ENCODE measurements at places on chromosomes 6 and 20.
A peak's percentile ranks its signal among the peaks of the same experiment; 100 is the strongest.

- no peak for DNase-seq
- no peaks in the 10 kb centered on the region for H3K36me3 ChIP-seq
- no peak overlapping the region for H3K4me3 ChIP-seq
- H3K27ac ChIP-seq: no peak overlapping the region
- H3K4me1 ChIP-seq: peaks cover 21% of the 10 kb centered on the region
These were observed 931 bp upstream of the MTCL3 start for GRCh38 chr6:127520066-127520465.

DNA sequence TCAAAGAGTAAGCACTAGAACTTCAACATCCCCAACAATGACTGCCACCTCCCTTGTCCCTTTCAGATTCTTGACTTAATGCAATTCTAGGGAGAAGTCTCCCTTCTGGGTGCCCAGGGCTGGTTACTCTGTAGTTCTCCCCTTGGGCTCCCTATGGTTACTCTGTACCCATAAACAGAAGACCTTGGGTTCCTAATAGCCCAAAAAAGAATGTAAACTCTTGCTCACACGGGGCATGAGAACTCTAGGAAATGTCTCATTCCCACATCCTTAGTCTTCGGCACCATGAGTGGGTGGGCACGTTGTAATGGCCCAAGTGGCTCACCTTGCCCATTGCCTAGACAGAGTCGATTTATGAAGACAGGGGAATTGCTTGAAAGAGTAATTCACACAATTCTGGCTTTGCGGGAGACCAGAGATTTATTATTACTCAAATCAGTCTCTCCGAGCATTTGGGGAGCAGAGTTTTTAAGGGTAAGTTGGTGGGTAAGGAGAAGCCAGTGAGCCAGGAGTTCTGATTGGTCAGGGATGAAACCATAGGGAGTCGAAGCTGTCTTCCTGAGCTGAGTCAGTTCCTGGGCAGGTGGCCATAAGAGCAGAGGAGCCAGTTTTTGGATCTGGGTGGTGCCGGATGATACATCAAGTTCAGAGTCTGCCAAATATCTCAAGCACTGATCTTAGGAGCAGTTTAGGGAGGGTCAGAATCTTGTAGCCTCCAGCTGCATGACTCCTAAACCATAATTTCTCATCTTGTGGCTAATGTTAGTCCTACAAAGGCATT is 61.2 kb upstream of the SIRPG start:
- H3K4me1 ChIP-seq: peaks cover 14% of the 10 kb centered on the region
- peaks cover 11% of the 10 kb centered on the region for H3K36me3 ChIP-seq

GRCh38 chr6:14146506-14147096 is 29.0 kb downstream of the CD83 start:
- DNase-seq: no peak
- no peaks in the 10 kb centered on the region for H3K27me3 ChIP-seq
- H3K4me1 ChIP-seq: peaks cover 64% of the 10 kb centered on the region
- H3K4me3 ChIP-seq: no peak overlapping the region
- H3K36me3 ChIP-seq: no peaks in the 10 kb centered on the region

- no peaks in the 10 kb centered on the region for H3K27me3 ChIP-seq
- H3K4me3 ChIP-seq: no peak overlapping the region
- H3K36me3 ChIP-seq: peaks cover 7% of the 10 kb centered on the region
- H3K4me1 ChIP-seq: peaks cover 6% of the 10 kb centered on the region
- peak overlapping the region; percentile 54 for H3K27ac ChIP-seq
- no peak for DNase-seq
These were observed 185.1 kb downstream of the COL19A1 start for GRCh38 chr6:70051197-70052124.

DNA sequence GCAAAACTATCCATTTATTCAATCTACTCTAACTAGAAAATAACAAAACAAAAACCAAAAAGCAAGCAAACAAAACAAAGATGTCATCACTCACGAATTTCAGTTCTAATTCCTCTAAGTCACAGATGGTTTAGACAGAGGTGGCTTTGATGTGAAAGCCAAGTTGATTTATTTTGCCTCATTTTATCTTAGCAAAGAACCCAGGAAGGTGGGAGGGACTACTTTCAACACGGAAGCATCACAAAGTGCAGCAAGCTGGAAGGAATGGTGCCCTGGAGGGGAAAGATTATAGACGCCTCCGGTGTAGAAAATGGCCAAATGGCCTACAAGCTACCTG is 88.4 kb downstream of the LAMP5 start:
- H3K4me1 ChIP-seq: no peaks in the 10 kb centered on the region
- H3K36me3 ChIP-seq: no peaks in the 10 kb centered on the region
- no peak overlapping the region for H3K4me3 ChIP-seq
- no peak overlapping the region for H3K27ac ChIP-seq
- peaks cover 21% of the 10 kb centered on the region for H3K27me3 ChIP-seq

DNA sequence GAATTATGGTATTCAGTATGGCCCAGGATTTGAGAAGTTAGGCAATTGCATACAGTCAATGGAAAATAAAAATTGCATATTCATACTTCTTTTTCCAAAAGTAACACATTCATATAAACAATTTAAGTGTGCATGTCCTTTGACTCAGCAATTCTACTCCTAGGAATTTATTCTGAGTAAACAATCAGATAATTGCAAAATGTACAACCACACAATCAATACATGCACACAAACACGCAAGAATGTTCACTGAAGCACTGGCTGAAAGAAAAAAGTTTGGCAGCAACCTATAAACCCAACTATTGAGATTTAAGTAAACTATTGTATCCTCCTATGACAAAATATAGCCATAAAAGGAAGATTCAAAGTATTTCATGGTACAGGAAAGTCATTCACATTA is 1.6 kb downstream of the CYP39A1 start:
- H3K4me3 ChIP-seq: no peak overlapping the region
- H3K4me1 ChIP-seq: peaks cover 13% of the 10 kb centered on the region
- H3K27me3 ChIP-seq: peaks cover 44% of the 10 kb centered on the region
- no peak overlapping the region for H3K27ac ChIP-seq

- peaks cover 9% of the 10 kb centered on the region for H3K27me3 ChIP-seq
These were observed 11.9 kb upstream of the ZFAND3 start for GRCh38 chr6:37807656-37808055.

- H3K36me3 ChIP-seq: no peaks in the 10 kb centered on the region
- no peak for DNase-seq
- no peak overlapping the region for H3K4me3 ChIP-seq
- H3K27ac ChIP-seq: no peak overlapping the region
These were observed 102.6 kb downstream of the CDC5L start for GRCh38 chr6:44489910-44490604.

DNA sequence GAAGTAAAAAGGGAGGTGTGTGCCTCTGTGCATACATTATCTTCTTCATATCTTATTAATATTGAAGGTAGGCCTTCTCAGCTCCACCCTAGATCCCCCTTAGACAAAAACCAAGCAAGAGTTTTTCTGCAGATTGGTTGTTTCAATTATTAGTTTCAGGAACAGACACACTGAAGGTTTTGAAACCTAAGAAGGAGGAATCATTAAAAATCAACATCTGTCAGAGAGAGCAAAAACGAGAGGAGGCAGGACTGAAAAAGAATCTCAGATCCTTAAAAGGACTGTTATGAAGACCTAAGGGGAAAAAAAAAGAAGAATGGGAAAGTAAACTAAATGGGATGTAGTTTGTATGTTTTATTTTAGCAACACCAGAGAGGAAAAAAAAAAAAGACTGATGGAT is 560.8 kb upstream of the JAG1 start:
- no peak for DNase-seq
- no peaks in the 10 kb centered on the region for H3K4me1 ChIP-seq
- H3K27ac ChIP-seq: no peak overlapping the region

- no peak overlapping the region for H3K27ac ChIP-seq
- H3K27me3 ChIP-seq: no peaks in the 10 kb centered on the region
- no peak for DNase-seq
- no peak overlapping the region for H3K4me3 ChIP-seq
- no peaks in the 10 kb centered on the region for H3K4me1 ChIP-seq
- H3K36me3 ChIP-seq: no peaks in the 10 kb centered on the region
These were observed 41.0 kb upstream of the MPC1 start for GRCh38 chr6:166423781-166424180.

DNA sequence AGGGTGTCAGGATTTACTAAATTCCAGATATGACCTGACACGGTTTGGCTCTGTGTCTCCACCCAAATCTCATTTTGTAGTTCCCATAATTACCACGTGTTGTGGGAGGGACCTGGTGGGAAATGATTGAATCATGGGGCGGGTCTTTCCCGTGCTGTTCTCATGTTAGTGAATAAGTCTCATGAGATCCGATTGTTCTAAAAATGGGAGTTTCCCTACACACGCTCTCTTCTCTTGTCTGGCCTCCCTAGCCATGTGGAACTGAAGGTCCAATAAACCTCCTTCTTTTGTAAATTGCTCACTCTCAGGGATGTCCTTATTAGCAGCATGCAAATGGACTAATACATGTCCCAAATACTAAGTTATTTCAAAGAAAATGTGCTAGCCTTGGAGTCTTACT is 121.1 kb downstream of the CENPW start:
- H3K4me3 ChIP-seq: no peak overlapping the region
- no peaks in the 10 kb centered on the region for H3K27me3 ChIP-seq
- H3K27ac ChIP-seq: no peak overlapping the region
- no peak for DNase-seq
- H3K36me3 ChIP-seq: no peaks in the 10 kb centered on the region

- H3K4me1 ChIP-seq: no peaks in the 10 kb centered on the region
- no peaks in the 10 kb centered on the region for H3K36me3 ChIP-seq
- peaks cover 7% of the 10 kb centered on the region for H3K27me3 ChIP-seq
- H3K27ac ChIP-seq: no peak overlapping the region
- DNase-seq: no peak
- no peak overlapping the region for H3K4me3 ChIP-seq
These were observed 550 bp downstream of the C2 start for GRCh38 chr6:31927863-31928671.
